ENCODE measurements at places on chromosomes 4 and X.

DNA sequence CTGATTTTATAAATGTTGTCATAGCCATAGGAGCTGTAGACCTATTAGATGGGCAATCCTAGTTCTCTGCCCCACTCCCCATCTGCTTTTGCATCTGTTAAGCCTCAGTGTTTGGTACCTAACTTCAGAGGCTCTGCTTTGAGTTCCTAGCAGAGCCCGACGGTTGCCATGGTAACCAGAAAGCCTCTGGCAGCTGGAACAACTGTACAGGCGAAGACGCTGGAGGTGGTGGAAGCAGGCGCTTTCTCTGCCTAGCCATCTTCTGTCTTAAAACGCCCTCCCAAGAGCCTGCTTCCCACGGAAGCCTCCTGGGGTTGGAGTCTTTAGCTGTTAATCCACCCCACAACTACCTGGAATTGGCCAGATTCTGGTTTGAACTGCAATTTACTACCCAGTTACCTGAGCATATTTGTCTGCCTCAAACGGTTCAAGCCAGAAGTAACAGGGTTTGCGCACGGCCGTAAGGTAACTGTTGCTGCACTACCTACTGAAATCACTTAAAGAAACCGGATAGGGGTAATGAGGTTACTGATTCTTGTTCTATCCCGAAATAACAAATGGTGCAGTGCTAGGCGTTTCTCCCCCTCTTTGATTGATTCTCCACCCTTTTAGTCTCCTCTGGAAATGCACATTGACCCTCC is 1.0 kb upstream of the GABRG1 start:
- DNase-seq, result peak; percentile 2

GRCh38 chrX:5802391-5802790 is 426.3 kb downstream of the NLGN4X start:
- no peak for DNase-seq

DNA sequence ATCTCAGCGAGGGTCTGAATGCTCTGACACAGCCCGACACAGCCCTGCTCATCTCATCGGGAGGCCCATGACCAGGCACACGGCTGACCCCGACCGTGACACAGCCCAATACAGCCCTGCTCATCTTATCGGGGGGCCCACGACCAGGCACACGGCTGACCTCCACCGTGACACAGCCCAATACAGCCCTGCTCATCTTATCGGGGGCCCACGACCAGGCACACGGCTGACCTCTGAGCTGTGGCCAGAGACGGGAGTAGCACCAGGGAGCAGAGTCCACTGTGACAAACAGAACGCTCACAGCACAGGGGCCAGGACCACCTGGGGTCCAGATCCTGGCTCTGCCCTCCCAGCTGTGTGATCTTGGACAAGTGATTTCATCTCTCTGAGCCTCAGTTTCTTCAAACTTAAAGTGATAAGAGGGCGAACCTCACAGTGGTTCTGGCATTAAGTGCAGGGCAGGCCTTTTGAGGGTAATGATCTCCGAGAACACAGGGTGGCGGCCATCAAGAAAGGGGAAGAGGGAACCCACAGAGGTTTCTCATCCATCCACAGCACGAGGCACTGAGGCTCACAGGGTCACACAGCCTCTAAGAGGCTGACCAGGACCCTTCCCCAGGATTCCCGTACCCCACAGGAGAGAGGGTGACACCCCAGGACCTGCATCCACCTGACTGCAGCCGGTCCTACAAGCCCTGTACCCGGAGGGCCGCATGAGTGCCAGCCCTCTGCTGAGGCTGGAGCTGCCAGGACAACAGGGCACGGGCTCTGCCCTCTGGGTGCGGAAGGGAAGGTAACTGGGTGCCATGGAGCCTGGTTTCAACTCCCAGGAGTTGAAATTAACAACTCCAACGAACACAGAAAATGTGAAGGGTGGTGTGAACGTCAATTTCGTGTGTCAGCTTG is 60.1 kb downstream of the WFS1 start:
- DNase-seq, result no peak

DNA sequence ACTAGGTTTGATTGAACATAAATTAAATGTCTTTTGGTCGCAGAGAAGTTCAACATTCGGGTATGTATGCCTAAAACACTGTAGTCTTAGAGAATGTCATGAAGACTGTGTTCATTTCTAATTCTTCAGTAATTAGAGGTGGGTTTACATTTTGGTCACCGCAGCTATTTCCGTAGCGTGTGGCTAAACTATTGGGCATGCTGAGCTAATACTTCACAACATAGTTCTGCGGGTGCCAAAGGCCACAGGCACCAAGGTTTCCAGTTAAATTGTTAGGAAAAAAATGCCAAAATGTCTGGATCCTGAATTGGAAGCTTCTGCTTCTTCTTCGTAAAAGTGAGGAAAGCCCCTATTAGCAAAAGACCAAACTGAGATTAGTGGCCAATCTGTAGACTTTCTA is 25.1 kb downstream of the SMIM31 start:
- DNase-seq, result no peak

- no peak for DNase-seq
Observed at GRCh38 chr4:610411-611261, 14.7 kb upstream of the PDE6B start.

GRCh38 chr4:87141428-87141827 is 79.0 kb downstream of the KLHL8 start:
- no peak for DNase-seq

GRCh38 chr4:76307660-76308014 is 1.1 kb downstream of the STBD1 start:
- no peak for DNase-seq

Measured in caudate nucleus (tissue), 63 donors.